Substantia nigra (tissue), 51 donors: ENCODE measurements at places on chromosomes 5 and 9.

DNA sequence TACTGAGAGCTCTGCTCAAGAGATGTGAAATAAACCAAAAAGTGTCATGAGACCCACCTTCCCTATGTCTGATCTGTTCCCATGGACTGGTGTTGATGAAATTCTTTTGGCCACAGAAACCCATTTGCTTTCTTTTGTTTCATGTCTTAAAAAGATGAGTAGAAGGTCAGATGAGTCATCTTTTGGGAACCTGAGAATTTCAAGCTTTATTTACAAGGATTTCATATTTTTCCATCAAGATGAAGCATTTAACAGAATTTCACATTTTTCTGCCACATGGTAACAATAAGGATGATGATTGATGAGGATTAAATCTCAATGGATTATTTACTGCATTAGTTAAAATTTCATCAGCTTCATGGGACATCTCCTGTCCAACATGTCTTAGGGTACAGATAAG is 337.8 kb downstream of the DEPDC1B start:
- no peak for DNase-seq

DNA sequence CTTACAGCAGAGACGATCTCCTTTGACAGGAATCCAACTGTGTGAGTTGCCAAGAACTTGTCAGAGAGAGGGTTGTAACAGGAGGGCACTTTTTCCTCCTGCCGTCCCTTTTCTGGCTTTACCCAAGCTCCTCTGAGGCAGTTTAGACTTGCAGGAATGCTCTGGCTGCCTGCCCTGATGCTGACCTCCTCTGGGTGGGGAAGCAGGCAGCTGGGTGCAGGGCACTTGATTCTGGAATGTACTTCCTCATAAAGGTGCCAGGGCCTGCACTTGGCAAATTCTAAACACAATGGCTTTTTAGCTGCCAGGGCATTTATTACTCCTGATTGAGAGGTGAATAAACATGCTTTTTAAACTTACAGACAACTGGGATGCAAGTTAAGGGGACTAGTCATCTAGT is 190.4 kb downstream of the EPB41L4A start:
- no peak for DNase-seq

- DNase-seq: no peak
Measured at GRCh38 chr5:177603631-177604030, 3.7 kb downstream of the B4GALT7 start.

DNA sequence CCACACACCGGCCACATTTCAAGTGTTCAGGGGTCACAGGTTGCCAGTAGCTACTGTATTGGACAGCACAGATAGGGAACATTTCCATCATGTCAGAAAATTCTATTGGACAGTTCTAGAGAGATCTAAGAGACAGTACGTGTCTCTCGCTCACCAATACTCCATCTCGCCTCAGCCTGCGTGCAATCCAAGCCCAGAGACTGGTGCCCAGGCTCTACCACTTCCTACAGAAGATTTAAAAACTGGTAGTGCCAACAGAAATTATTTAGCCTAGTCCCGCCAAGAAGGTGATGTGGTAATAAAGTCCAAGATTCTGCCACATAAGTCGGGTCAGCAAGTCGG is 390 bp upstream of the SNX2 start:
- DNase-seq: no peak

DNA sequence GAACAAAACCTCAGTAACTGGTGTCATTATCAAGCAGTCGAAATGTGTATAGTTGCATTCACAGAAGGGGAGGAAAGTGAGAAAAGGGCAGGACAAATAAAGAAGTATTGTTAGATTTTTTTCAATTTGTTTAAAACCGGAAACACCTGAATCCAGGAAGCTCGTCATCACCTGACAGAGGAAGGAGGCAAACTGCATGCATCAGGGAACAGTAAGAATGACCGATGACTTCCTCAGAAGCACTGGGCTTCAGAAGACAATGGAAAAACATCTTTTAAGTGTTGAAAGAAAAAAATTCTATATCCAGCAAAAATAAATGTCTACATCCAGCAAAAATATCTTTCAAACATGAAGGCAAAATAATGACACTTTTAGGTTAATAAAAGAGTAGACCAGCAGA is 29.5 kb downstream of the PLEKHG4B start:
- no peak for DNase-seq

- DNase-seq: no peak
Measured at GRCh38 chr5:30650311-30650710, 543.2 kb upstream of the CDH6 start.

DNA sequence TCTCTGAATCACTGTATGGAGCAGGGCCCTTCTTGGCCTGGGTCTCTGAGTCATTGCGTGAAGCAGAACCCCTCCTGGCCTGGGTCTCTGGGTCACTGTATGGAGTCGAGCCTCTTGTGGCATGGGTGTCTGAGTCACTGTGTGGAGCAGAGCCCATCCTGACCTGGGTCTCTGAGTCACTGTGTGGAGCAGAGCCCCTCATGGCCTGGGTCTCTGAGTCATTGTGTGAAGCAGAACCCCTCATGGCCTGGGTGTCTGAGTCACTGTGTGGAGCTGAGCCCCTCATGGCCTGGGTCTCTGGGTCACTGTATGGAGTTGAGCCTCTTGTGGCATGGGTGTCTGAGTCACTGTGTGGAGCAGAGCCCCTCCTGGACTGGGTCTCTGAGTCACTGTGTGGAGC is 94.0 kb upstream of the RAPGEF1 start:
- DNase-seq: no peak

GRCh38 chr9:81758123-81758797 is 68.9 kb upstream of the TLE1 start:
- no peak for DNase-seq

GRCh38 chr9:91208837-91209236 is 152.9 kb downstream of the AUH start:
- DNase-seq: no peak

- no peak for DNase-seq
Measured at GRCh38 chr5:1348986-1349245, 4.0 kb upstream of the CLPTM1L start.
